GM23338 (cell line): ENCODE measurements at places on chromosomes 6 and 20. TPM values are rescaled to one million over a fixed set of nuclear protein-coding genes. Genes with fewer than 3 reads are reported as not detected.

- DNase-seq, result no peak
Observed at GRCh38 chr6:33717934-33718455, 6.5 kb upstream of the UQCC2 start.

The STX7 gene
- total RNA-seq, result 19.6 and 22.4 TPM in 2 replicates

The MCHR2 gene
- total RNA-seq, result not detected in 2 replicates

The SPATA2 gene
- 8.7 and 9.3 TPM in 2 replicates for total RNA-seq

- no peak for DNase-seq
Observed at GRCh38 chr20:37071481-37071911, 24.3 kb downstream of the RBL1 start.

The MCCD1 gene
- total RNA-seq, result not detected in 2 replicates

GRCh38 chr6:4883298-4883697 lies 107.1 kb downstream of the CDYL start:
- no peak for DNase-seq

The TAAR6 gene
- not detected in 2 replicates for total RNA-seq

DNA sequence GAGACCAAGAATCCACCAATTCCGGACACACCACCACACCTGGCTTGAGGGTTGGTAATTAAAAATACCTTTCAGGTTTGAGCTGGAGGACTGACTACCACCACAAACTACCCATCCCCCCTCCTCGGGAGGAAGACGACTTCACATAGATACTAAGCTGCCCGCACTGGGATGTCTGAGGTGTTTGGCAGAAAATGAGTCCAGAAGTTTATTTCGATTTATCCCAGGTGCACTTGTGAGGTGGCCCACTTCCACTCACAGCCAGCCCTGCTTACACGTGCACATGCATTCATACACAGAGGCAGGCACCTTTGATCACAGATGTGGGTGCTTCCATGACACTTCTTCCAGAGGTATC lies 187.1 kb downstream of the ID4 start:
- no peak for DNase-seq
